ENCODE measurements at places on chromosomes 5 and 9. TPM values are rescaled to one million over a fixed set of nuclear protein-coding genes. Genes with fewer than 3 reads are reported as not detected.

DNA sequence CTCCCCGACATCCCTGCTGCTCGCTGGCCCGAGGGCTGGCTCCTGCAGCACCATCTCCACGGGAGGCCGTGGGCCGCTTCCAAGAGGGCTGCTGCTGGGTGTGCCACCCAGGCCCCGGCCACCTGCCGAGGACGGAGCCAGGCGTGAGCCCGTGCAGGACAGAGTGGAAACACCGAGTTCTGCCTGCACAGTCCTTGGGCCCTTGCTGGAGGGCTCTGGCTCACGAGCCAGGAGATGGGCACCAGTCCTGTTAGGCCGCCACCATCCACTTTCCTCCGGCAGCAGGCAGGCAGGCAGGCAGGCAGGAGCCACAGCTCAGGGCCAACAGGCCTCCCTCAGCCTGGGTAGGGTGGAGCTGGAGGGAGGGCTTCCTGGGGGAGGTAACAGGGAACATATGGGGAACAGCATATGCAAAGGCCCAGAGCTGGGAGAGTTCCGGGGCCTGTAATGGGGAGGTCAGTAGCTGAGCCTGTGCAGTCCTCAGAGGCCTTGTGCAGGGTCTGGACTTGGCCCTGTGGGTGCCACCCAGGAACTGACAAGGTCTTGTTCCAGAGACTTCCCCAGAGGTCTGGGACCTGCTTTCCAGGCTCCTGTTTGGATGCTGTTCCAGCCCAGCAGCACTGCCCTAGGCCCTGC lies 31.9 kb downstream of the RXRA start:
- DNase-seq = no peak

Gene NUP214
- total RNA-seq = 55.0 TPM

- DNase-seq = no peak
Observed at GRCh38 chr5:8290721-8291120, 421.8 kb downstream of the MTRR start.

GRCh38 chr5:181198905-181199519 lies 6.0 kb downstream of the TRIM7 start:
- no peak for DNase-seq

DNA sequence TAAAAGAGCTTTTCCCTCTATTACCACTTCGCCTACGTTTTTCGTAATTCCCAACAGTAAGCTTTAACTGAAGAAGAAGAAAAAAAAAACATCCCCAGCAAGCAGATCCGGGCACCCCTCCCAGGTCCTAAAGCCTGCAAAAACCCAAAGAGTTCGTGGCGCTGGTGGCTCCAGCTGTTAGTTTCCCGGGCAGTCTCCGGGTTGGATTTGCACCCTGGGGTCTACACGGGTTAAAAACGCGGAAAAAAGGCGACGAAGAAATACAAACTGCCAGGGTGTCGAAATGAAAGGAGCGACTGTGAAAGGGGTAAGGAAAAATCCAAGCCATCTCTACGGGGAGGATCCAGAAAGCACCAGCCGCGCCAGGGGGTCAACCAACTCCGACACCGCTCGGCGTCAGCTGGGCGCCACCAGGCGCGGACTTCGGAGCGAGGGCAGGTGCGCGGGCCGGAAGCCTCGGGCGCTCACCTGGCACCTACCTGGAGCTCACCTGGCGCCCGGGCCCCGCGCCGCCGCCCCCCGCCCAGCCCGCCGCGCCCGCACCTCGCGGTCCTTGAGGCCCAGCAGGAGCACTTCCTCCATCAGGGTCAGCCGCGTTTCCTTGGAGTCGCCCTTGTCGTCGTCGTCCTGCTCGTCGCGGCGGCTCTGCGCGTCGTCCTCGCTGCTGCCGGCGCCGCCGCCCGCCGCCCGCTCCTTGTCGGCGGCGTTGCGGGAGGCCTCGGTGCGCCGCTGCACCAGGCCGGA lies 680 bp downstream of the GOLPH3 start:
- DNase-seq = no peak

DNA sequence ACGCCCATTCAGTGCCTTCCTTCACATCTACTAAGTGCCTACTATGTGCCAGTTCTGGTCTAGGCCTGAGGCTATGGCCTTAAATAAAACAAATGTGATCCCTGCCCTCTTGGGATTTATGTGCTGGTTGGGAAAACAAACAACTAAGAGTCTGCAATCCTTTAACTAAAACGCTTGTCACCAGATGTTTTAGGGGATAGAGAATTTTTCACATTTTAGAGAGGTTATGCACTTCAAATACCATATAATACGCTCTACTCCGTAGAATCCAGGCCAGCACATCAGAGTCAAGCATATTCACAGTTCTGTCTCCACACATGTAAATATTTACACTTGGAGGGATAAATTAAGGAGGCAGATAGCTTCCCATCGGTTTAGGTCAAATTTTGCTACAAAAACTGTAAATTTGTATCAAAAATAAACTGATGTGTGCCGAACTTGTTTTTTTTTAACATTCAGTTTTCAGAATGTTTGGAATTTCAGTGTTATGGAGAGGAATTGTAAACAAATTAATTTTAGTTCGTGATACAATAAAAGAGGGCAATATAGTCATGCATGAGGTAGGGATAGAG lies 22.0 kb upstream of the ADRA1B start:
- no peak for DNase-seq

DNA sequence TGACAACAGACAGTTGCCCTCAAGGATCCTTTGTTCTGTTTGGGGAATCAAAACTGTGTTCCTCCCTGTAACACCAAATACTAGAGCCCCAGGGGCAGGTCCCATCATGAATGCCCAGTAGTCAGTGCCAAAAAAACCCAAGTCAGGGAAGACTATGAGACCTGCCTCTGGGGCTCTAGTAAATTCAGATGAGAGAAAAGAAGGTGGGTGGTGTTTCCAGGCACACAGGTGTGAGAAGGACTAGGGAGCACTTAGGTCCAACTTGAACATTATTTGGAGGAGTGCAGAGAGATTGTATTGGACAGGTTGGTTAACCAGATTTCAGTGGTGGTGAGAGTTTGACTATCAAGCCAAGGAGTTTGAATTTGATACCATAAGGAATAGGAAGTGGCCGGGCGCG lies 52.0 kb downstream of the SLC22A5 start:
- DNase-seq = no peak

DNA sequence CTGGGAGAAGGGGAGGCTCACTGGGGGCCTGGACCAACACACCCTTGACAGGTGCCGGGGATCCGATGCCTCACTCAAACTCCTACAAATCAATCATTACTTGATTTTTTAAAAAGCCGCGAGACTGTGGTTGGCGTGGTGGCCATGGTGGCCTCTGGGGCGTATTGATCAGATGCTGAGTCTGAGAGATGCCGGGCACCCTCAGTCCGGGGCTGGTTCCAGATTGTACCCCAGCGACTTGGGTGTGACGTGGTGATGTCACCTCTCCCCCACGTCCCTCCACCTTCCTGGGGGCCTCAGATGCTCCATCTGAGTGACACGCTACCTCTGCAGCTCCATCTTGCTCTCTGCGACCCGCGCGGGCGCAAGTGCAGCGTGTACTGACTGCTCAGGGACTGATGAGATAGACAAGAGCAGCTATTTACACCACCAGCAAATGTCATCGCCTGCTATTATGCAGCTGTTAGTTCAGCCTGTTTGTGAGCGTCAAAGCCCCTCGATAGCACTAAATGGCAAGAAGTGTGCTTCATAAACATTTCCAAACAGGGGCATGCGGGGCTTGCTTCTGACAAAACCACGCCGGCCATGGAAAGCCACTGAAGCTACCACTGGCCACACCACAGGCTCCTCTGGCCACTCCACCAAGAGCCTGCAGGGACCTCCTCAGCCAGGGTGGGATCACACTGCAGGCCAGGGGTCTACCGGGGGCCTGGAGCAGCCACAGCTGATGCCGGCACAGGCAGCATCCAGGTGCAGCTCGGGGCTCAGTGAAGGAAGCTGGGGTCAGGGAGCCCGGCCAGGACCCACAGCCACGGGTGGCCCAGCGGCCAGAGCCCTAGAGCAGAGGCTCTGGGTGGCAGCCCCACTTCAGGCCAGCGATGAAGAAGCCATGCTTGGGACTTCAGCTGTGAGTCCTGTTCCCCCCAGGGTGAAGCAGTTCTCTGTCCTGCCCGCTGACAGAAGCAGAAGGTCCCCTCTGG lies 50.1 kb downstream of the SLC6A3 start:
- no peak for DNase-seq
